IPS DF 6.9 (cell line): ENCODE measurements at places on chromosomes 4 and X.
A peak's percentile ranks its signal among the peaks of the same experiment; 100 is the strongest.

GRCh38 chr4:83305187-83305586 lies 20.6 kb upstream of the COQ2 start:
- H3K27ac ChIP-seq, result no peak overlapping the region
- 0 out of 2 replicates have a peak, but pooled peaks cover 2% of the 10 kb centered on the region for H3K4me1 ChIP-seq
- H3K36me3 ChIP-seq, result no peaks in the 10 kb centered on the region
- no peaks in the 10 kb centered on the region for H3K27me3 ChIP-seq
- no peak overlapping the region for H3K4me3 ChIP-seq

DNA sequence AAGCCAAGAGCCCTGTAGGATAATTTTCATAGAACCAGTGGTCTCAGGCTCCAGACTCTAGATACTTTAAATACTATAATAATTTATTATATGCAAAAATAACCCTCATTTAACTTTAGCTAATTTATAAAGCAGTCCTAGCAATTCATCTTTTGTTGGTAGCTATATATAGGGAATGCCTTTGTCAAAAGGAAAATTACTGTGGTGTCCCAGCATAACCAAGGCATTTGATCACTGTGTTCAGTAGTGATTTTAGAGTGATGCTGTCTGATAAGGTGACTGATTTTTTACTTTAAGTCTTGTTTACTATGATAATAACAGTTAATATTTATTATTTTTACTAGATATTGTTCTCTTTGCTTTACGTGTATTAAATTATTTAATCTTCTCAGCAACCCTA lies 61.2 kb downstream of the PAQR3 start:
- no peak for DNase-seq
- no peak overlapping the region for H3K27ac ChIP-seq
- H3K4me3 ChIP-seq, result no peak overlapping the region
- H3K27me3 ChIP-seq, result no peaks in the 10 kb centered on the region
- no peaks in the 10 kb centered on the region for H3K4me1 ChIP-seq
- peaks cover 3% of the 10 kb centered on the region; the same call in 1 of the 2 replicates for H3K36me3 ChIP-seq

- H3K27me3 ChIP-seq, result no peaks in the 10 kb centered on the region
- no peaks in the 10 kb centered on the region for H3K4me1 ChIP-seq
- no peak overlapping the region for H3K4me3 ChIP-seq
Measured at GRCh38 chr4:182897601-182898478, 19.3 kb downstream of the DCTD start.

GRCh38 chrX:111262086-111262485 lies 8.2 kb downstream of the CAPN6 start:
- no peaks in the 10 kb centered on the region for H3K4me1 ChIP-seq
- no peak overlapping the region for H3K4me3 ChIP-seq
- no peaks in the 10 kb centered on the region for H3K36me3 ChIP-seq
- no peak for DNase-seq
- no peaks in the 10 kb centered on the region for H3K27me3 ChIP-seq

DNA sequence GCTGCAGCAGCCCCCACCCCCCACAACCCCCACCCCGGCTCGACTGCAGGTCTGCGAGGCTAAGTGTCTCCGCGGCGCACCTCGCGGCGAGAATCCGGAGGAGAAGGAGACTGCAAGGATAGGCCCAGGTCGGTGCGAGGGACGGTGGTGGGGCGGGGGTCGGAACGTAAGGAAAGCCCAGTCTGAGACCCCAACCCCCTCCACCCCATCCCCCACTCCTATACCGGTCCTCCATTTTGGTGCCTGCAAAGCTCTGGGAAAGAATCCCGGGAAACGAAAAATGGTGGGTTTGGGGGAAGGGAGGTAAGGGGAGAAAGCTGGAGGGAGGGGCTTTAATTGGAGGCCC lies 614 bp downstream of the BEX3 start:
- no peaks in the 10 kb centered on the region for H3K27me3 ChIP-seq
- no peak overlapping the region for H3K27ac ChIP-seq
- peaks cover 3% of the 10 kb centered on the region; the same call in 1 of the 2 replicates for H3K36me3 ChIP-seq
- H3K4me3 ChIP-seq, result peak overlapping the region; percentile 52
